ENCODE measurements at places on chromosomes 2 and 18.

DNA sequence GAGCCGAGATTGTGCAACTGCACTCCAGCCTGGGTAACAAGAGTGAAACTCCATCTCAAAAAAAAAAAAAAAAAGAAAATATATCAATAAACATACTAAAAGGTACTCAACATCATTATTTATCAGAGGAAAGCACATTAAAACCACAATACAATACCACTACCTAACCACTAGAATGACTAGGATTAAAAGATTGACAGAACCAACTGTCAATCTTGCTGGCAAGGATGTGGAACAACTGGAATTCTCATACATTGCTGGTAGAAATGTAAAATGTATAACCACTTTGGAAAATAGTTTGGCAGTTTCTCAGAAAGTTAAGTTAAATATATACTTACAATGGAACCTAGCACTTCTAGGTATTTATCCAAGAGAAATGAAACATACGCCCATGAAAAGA is 88.6 kb downstream of the B3GNT2 start:
- no peak for DNase-seq

DNA sequence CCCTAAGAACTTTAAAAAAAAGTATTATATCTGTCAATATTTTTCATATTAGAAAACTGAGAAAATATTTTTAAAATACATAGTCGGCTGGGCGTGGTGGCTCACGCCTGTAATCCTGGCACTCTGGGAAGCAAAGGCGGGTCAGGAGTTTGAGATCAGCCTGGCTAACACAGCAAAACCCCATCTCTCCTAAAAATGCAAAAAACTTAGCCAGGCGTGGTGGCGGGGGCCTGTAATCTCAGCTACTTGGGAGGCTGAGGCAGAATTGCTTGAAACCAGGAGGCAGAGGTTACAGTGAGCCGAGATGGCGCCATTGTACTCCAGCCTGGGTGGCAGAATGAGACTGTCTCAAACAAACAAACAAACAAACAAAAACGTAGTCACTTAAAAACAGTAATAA is 5.1 kb upstream of the KCMF1 start:
- DNase-seq, result no peak

DNA sequence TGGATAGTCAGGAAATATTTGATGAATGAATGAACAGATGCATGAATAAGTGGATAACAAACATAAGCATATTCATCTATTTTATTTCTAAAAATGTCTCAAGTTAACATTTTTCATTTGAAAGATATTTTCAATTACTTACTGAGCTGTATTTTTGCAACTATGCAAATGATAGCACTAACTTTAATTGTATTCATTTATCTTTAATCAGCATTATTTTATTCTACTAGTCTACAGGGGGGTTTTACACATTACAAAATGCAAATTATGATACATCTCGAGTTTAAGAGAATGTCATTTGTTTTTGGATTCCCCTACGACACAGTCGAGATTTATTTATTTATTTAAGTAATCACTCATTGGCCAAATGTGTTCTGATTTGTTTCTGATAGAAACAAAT is 530.6 kb downstream of the ERBB4 start:
- DNase-seq, result no peak

DNA sequence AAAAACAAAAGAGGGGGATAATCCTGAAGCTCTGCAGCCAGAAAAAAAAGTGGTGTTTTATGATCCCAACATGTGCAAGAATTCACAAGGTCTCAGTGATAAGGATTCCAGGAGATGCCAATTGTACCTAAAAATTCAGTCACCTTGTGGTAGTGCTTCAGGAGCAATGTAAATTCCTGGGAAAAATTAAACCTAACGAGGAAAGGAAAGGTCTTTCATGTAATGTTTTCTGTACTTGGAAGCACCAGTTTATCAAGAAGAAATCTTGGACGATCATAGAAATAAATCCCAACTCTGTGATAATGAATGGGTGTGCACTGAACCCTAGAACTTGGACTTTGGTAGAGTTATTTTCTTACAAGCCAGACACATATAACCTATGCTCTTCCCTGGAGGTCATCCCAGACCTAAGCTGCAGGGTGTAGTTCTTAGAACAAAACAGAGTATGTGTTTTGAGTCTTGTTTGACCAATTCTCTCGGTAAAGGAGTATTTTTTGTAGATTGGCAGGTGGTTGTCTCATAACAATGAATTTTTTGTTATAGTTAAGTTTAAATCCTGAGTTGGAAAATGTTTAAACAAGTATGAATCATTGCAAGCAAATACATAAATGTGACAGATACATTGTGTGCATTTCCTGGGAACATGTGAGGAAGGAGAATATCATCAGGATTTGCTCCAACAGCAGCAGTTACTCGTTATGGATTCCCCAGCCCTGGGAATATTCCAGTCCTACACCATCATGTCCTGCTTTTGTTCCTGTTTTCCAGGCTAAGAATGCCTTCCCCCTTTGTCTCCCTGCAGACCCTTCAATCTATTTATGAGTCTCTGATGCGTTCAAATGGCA is 224.6 kb downstream of the NAPG start:
- no peak for DNase-seq

GRCh38 chr2:223051693-223052289 is at the start of gene KCNE4:
KCNE4 (plus strand) TSS chr2:223052190; CDS start chr2:223052831, 641 bp downstream.
- DNase-seq, result no peak

DNA sequence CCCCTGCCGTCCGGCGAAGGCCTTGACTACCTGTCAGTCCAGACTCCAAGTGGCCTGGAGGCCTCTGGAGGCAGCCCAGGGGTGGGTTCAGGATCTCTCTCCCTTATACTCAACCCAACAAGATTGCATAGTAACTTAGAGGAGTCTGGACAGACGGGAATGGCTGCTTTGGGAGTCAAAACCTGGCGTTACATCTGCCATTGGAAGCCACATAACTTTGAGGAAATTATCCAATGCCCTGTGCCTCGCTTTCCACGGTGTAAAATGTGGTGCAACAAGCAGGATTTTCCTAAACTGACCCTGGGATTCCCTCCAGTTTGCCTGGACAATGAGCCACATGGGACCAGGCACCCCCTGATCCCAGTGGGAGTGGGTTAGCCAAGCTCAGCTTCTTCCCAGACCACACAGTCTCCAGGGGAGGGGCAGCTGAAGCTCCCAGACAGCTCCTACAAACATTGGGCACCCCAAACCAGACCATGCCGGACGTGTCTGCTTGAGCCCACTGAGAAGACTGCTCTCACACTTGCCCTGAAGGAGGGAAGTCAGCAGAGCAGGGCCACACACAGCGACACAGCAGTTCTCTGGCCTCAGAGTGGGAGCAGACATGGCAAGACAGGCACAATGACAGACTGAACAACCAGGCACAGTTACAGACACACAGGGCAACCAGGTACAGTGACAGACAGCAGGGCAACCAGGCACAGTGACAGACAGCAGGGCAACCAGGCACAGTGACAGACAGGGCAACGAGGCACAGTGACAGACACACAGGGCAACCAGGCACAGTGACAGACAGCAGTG is 65.6 kb upstream of the RAB6C start:
- DNase-seq, result no peak

DNA sequence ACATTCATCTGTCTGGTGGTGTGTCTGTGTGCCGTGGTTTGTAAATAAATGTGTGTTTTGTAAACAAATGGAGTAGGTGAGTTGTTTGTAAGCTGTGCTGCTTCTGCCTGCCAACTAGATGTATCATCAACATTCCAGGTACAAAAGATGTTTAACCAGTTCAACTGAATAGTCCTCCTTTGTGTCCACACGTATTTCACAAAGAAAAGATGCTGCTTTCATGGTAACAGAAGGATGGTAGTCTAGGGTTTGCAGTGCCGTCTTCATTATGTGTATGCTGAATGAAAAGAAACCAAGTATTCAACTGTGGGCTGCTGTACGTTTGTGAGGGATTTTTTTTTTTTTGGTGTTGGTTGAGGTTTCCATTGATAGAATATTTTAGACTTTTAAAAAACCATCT is 72.1 kb downstream of the CAMKMT start:
- no peak for DNase-seq

DNA sequence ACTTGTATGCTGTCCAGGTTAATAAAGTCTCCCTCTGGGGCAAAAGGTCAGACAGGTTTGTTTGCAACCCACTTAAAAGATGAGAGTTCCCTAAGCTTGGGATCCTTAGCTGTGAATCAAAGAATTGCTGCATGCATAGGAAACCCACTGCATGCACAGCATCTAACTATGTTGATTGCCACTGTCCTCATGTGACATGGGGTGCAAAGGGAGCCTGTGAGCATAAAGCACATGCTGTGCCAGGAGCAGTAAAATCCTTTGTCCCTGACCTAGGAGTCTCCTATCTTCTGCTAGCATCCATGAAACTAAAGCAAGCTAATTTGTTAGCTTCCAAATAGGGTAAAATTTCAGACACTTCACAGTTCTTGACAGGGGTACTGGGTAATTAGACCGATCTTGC is 13.8 kb downstream of the METTL4 start:
- DNase-seq, result no peak

- no peak for DNase-seq
Measured at GRCh38 chr18:25282282-25282681, 69.7 kb downstream of the ZNF521 start.

DNA sequence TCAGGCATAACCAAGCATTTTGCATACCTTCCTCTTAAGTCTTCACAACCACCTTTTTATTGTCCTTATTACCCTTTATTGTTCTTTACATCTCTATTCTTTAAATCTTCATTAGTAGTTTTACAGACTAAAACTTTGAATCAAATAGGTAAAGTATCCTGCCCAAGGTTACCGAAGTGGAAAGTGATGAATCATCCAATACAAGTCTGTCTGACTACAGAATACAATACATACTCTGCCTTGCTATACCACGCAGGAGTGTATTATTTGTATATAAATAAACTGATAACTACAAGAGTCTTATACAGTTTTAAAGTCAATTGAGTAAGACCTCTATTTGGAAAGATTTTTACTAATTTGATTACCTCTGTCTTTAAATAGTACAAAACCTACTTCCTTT is 196.0 kb downstream of the ZEB2 start:
- DNase-seq, result no peak

- DNase-seq, result no peak
Measured at GRCh38 chr2:60719331-60719730, 36.7 kb upstream of the PAPOLG start.

GRCh38 chr2:121149384-121149783 is 135.6 kb downstream of the TFCP2L1 start:
- DNase-seq, result no peak

DNA sequence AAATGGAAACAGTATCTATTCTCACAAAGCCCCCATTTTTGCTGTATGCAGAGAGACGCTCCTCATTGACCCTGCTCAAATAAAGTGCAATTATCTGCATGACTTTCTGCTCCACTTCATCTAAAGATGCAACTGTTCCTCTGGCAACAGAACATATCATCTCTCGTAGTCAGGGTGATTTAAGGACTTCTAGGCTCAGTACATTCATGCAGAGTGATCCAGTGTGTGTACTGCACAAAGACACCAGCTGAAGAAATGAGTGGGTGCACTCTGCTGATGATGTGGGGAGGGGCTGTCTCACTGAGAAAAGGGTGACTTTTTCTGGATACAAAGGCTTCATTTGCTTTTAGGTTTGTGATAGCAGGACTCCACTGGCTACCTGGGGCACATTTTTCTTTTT is 355.2 kb downstream of the GALNT13 start:
- no peak for DNase-seq

DNA sequence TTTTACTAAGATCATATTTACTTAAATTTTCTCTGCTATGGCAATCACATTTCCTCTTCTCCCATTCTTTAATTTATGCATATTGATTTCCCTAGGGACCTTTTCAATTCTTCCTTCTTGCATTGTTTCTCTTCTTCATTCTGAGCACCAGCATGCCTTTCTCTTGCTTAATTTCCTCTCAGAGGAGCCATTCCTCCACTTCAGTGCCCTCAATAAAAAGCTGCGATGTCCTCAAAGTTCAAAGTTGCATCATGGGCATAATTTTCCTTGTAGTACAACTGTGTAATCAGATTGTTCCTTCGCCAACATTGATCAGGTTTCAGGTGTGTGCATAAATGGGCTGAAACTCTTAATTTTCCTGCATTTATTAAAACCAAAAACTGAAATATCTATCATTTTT is 21.8 kb upstream of the CD226 start:
- DNase-seq, result no peak

DNA sequence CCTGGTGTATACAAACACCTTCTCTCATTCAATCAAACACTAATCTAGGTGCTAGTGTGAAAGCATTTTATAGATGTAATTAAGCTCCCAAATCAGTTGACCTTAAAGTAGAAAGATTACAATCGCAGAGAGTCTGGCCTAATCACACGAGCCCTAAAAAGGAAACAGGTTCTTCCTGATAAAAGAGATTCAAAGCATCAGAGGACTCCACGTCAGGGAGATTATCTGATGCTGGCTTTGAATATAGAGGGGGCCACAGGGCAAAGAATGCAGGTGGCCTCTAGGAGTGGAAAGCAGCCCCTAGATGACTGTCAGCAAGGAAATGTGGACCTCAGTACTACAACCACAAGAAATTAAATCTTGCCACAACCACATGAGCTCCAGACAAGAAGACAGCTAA is 28.2 kb upstream of the ZC3H15 start:
- DNase-seq, result no peak

GRCh38 chr18:53757328-53757727 is 467.1 kb downstream of the MBD2 start:
- DNase-seq, result no peak

DNA sequence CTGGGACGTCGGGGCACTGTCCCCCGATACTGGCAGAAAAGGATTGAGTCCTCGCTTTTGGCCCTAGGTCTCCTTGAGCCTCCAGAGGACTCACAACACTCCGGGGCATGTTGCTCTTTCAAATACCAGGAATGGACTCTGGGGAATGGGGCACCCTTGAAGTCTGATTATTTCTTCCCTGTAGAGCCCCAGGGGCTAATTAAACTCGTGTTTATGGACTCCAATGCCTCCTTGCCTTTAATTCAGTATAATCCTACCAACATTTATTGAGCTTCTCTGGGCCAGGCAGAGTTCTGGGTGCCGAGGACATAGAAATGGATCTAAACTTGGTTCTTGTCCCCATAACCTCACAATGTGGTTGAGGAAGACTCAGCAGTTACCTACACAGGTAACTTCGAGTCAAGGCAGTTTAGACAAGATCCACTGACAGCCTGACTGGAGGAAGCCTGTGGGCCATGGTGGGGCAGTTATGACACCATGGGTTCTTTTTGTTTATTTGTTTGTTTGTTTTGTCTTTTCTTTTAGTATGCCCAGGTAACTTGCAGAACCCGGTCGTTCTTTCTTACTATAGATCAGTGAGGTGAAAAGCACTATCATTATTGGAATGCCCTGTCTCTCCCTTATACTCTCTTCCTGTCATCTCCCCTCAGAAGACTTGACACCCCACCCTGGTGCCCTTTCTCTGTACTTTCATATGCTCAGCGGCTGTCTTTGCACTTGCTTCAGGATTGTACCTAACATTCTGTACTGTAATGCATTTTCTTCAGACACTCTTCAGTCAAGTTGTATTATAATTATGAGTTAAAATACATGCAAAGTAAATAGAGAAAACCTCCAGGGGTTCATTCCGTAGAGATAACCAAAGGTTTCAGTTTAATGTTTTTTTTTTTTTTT is 3.2 kb downstream of the CFLAR start:
- DNase-seq, result no peak

DNA sequence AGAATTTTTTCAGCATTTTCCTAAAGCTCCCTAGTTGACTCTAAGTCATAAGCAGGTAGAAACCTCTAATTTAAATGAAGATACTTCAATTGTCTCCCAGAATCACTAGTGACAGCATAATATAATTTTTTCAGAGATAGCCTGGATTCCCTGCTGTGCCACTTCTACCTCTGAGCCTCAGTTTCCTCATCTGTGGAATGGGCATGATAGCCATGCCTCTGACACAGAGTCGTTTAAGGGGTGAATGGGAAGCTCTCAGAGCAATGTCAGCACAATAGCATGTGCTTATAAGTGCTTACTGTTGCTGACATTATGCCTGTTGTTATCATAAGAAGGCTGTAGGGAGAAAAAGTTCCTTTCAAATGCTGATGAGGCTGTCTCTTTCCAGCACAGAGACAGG is 48.0 kb downstream of the SFXN5 start:
- DNase-seq, result no peak

Data from effector CD4-positive, alpha-beta T cell (primary cell).